ENCODE measurements at places on chromosomes 12 and 14. TPM values are rescaled to one million over a fixed set of nuclear protein-coding genes. Genes with fewer than 3 reads are reported as not detected.
A peak's percentile ranks its signal among the peaks of the same experiment; 100 is the strongest.

The TBK1 gene
- total RNA-seq = 14.6 TPM

The PTPN6 gene
- total RNA-seq = 12.1 TPM

The ENDOU gene
- 0.60 TPM for total RNA-seq

The BCL11B gene
- 0.08 TPM for total RNA-seq

The SLC6A12 gene
- 2.9 TPM for total RNA-seq

The KRT2 gene
- total RNA-seq = not detected

- peak; percentile 22 for DNase-seq
Measured at GRCh38 chr12:132422381-132423043, 67.4 kb upstream of the FBRSL1 start.

- no peak for DNase-seq
Measured at GRCh38 chr12:15393037-15393436, 70.7 kb downstream of the PTPRO start.

DNA sequence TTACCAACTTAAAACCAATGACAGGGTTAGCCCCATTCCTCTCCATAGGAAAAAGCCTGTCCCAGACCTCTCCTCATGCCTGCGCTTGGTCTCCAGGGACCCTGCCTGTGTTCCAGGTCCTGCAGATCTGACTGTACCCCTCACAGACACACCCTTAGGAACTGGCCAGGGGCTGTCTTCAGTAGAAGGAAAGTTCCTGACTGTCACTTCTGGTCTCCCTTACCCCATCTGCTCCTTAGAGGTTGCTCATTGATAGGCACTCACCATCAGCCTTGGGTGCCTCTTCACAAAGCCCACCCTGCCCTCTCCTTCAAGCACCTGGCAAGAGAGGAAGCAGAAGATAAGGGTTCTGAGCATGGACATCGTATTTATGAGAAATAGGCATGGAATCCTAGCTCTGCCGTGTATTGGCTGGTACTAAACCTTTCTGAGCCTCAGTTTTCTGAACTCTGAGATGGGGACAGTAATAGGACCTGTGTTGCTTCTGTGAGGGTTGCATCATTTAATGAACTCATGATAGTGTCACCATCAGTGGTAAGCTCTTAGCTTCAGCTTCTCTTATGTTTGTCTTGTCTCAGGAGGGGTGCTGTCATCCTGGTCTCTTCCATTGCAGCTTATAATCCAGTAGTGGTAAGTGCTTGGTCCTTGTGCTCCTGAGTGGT lies 7.5 kb downstream of the DHRS2 start:
- DNase-seq = no peak

GRCh38 chr12:126437934-126438333 lies 1372.7 kb downstream of the AACS start:
- no peak for DNase-seq

- no peak for DNase-seq
Measured at GRCh38 chr14:89296281-89296745, 120.7 kb downstream of the FOXN3 start.

- no peak for DNase-seq
Measured at GRCh38 chr12:52473768-52474167, at the start of gene KRT6C. TSS of gene KRT6C (minus strand) at chr12:52473805. CDS start at chr12:52473737, 68 bp downstream.

- no peak for DNase-seq
Measured at GRCh38 chr12:96425951-96426350, 25.7 kb upstream of the CDK17 start.

DNA sequence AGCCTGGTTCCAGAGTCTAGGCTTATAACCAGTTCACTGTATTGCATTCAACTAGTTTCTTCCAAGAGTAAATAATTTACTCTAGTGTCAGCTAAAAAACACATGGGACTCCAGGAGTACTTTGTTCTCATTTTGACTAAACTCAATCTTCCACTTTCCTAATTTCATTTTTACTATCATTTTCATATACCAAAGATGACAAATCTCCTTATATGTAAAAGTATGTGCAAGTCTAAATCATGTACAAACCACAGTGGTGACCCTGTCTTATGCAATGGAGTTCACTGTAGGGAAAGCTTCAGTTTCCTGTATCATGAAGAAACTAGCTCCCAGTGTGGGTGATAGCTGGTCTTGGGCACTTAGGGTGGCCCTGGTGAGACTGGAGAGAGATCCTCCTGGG lies 151.6 kb downstream of the HELB start:
- DNase-seq = no peak

- DNase-seq = no peak
Measured at GRCh38 chr12:124470806-124471205, 96.6 kb downstream of the NCOR2 start.

- peak; percentile 59 for DNase-seq
Measured at GRCh38 chr12:46825591-46826414, at the start of gene SLC38A4. TSS of gene SLC38A4 (minus strand) at chr12:46825997. CDS start at chr12:46793071, 32,926 bp downstream.

- peak; percentile 84 for DNase-seq
Measured at GRCh38 chr14:68935761-68936214, 43.3 kb downstream of the ACTN1 start.

- no peak for DNase-seq
Measured at GRCh38 chr14:34568803-34569202, 29.3 kb upstream of the EAPP start.

- no peak for DNase-seq
Measured at GRCh38 chr14:105015242-105015641, 5.6 kb downstream of the CDCA4 start.

GRCh38 chr14:39576258-39576657 lies 144.0 kb upstream of the FBXO33 start:
- DNase-seq = no peak

DNA sequence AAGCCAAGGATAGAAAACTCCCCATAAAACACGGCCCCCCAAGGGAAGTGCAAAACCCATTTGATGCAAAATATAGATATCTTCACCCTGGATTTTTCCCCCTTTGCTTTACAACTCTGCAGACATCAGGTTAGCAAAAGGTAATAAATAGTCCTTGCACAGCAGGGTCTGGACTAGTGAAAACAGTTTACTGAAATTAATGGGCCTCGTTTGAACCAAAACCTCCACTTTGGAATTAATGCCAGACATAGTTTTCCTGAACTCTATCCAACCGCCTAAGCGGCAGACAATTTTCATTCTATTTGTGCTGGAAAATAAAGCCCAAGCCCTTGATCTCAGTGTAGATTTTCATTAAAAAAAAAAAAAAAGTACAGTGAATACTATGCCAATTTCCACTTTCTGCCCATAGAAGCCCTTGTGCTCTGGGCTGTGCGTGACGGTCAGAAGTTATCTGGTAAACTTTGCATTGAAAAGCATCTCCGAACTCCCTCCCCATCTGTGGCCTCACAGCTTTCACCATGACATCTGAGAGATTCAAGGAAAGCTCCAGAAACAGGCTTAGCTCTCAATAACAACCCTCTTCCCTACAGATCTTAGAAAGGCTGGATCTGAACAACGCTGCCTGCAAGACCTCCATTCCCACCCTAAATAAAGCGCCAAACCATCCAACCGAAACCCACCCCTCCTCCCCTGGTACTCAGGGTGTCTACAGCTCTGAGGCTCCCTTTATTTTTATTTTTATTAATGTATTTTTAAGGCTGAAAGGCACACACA lies 11.0 kb upstream of the IRF2BPL start:
- DNase-seq = no peak

GRCh38 chr14:60106339-60106738 lies 14.6 kb downstream of the PCNX4 start:
- DNase-seq = no peak

GRCh38 chr14:106586098-106586704 lies 1059.8 kb downstream of the TMEM121 start:
- DNase-seq = no peak

- DNase-seq = no peak
Measured at GRCh38 chr12:117227000-117227653, 36.9 kb upstream of the FBXO21 start.

- DNase-seq = no peak
Measured at GRCh38 chr12:43805149-43805859, 813 bp downstream of the TWF1 start.

Data from right cardiac atrium (tissue), 5 donors.